ENCODE measurements at places on chromosomes 12 and 14. TPM values are rescaled to one million over a fixed set of nuclear protein-coding genes. Genes with fewer than 3 reads are reported as not detected.
A peak's percentile ranks its signal among the peaks of the same experiment; 100 is the strongest.

DNA sequence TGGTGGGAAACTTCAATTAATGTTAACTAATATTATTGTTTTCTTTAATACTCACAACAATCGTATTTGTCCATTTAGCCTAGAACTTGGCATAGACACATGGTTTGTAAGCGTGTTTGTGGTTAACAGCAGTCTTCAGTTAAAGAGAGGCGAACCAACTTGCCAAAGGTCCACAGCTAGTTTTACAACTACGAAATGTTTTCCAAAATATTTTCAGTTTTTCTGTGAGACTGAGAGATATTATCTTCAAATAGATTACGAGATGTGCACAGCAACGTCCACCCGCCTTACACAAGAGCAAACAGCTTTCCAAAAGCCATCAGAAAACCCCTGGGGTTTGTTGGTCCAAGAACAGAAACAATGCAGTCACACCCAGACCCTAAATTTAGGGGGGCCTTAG is 58.6 kb upstream of the RASSF3 start:
- DNase-seq, result no peak

The CD69 gene
- total RNA-seq, result 72.2 TPM

DNA sequence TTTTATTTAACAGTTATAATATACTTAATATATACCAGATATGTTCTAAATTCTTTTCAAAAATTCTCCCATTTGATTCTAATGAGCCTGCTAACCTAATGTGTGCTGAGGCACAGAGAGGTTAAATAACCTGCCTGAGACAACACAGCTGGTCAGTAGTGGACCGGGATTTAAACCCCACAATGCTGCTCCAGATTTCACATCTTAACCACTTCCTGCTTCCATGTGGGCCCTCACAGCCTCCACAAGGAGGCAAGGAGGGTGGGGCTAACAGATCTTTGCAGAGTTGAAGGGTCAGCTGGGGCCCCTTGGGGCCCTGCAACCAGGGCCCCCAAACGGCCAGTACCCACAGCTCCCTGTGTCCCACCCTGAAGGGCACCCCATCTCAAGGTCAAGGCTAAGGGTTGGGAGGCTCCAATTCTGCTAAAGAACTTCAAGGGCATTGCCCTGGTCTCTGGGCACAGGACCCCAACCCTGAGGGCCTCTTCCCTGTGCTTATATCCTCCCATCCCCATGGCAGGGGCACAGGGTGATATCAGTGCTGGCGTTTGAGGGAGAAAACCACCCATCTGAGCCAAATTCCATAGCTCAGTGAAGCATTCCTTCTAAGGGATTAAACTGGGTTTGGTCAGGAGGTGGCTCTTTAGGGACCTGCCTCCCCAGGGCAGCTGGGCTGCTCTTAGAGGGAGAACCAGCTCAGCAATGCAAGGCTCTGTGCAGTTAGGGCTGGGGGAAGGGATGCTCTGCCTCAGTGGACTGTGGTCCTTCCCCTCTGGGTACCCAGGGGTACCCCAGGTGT is 2.2 kb downstream of the KRT80 start:
- no peak for DNase-seq

DNA sequence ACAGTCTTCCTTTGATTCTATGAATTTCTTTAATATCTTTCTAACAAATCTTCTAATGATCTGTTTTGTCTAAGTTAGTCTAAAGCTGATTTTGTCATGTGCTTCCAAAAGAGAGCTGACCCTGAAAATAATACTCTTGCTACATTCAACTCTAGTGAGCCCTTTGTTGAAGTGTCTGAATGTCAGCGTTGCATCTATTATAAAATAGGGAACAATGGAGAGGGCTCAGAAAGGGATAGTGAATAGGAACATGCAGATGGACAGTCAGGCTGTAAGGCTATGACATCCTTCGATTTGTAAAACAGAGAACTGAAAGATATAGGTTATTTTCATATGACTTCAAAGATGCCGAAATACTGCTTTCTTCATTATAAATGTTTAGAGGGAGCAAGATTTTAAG is 304.5 kb downstream of the GALC start:
- no peak for DNase-seq

The TAS2R7 gene
- total RNA-seq, result not detected

DNA sequence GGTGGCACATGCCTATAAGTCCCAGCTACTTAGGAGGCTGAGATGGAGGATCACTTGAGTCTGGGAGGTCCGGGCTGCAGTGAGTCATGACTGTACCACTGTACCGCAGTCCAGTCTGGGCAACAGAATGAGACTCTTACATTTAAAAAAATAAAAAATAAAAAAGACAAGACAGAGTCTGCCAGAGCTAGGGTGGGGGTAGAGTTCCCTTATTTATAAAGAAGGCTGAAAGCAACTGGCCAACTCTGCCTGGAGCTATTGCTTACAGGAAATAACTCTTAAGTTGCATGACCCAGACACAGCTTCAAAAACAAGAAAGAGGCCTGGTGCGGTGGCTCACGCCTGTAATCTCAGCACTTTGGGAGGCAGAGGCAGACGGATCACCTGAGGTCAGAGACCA is 31.5 kb downstream of the NUMB start:
- no peak for DNase-seq

The GLT8D2 gene
- total RNA-seq, result not detected

DNA sequence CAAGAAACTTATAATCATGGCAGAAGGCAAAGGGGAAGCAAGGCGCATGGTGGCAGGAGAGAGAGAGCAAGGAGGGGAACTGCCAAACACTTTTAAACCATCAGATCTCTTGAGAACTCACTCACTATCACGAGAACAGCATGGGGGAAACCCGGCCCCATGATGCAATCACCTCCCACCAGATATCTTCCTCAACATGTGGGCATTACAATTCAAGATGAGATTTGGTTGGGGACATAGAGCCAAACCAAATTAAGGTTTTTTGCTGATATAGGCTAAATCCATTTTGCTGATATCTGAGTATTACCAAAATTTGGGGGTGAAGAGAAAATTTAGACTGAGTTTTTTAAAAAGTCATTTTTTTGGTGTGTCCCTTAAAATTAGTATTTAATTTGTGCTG is 54.9 kb upstream of the TMX1 start:
- DNase-seq, result no peak

The ZNF641 gene
- 5.4 TPM for total RNA-seq

- peak; percentile 81 for DNase-seq
Observed at GRCh38 chr14:104932676-104933631, 8.3 kb downstream of the PLD4 start.

DNA sequence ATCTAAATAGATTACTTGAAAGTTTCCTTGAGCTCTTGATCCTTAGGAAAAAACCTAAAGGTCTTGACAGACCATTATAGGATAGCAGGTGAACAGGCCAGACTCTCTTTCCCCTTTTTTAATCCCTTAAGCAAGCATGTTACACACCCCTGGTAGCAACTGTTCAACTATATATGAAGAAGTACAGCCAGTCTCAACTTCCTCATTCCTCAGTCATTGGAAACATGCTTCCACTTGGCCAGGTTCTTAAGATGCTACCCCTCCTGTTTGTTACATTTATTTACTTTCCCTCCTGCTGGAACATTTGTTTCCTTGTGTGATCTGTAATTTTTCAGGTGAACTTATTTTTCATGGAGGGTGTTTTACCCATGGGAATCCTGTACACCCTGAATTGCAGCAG is 124.1 kb downstream of the ARMH4 start:
- no peak for DNase-seq

The PROX2 gene
- total RNA-seq, result 0.05 TPM

The AQP2 gene
- total RNA-seq, result not detected

- DNase-seq, result no peak
Observed at GRCh38 chr12:72133497-72134055, 138.6 kb upstream of the TRHDE start.

DNA sequence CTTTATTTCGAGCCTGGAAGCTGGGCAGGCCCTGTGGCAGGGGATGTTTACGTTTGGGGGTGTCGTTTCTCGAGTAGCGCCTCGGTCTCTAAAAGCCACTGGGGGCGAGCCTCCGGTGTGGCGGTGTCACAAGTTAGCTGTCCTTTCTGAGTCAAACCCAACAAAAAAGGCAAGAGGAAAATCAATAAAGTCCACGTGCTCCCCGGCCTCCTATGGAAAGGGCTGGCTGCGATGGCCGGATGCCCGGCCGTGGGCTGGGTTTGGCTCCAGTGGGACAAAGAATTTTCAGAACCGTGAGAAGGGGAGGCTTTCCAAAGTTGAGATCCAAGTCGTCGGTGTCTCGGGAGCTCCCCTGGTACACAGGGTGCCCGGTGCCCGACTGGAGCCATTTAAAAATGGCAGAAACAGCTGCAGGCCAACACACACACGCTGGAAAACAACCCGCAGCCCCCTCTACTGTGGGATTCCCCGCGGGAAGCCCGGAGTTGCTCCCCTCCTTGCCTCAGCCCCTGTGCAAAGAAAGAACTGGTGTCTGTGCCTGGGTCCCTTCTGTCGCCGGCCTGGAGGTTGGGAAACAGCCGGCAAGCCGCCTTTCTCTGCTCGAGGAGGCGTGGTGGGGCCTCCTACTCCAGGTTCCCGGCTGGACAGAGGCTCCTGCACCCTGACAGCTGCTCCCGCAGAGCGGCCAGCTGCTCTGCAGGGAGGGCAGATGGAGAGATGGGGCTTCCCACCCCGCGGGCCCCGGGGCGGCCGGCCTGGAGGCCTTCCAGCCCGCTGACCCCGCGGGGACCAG is 1.9 kb downstream of the BCL7A start:
- no peak for DNase-seq

The KRT83 gene
- not detected for total RNA-seq

Data from activated T-helper 2 cell treated with anti-CD3 and anti-CD28 coated beads, Interferon-gamma antibody, Interleukin-2, Interleukin-4, amounts not matched to agents 10 μg/mL and 5 μg/mL and 100 μg/mL, durations not matched to agents 14 hours and 24 hours and 36 hours (primary cell).